ENCODE measurements at places on chromosomes 3 and 15.

DNA sequence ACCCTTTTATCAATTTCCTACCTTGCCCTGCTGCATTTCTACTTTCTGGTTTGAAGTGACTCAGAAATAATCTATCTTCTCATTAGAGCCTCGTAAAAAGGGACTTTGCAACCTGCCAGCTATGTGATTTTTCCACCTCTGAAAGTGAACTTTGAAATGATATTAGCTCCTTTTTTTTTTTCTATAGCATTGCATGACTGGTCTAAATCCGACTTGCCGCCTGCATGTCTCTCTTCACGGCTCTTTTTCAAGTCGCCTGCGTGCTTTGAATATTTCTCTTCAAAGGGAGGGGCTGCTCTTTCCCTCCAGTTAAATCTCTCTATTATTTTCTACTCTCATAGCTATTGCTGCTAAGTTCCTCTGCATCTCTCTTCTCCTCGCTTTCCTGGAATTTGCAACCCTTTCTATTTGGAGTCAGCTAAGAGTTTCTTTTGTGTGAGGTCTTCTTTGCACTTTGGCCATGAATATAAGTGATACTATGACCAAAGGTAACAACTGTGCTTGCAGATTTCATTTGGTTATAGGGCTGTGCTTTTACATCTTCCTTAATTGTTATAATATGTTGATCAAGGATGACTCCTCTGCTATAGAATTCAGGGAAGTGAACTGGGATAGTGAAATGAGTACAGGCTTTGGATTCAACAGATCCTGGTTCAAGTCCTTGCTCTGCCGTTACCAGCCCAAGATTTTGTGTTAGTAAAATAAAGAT is 541.1 kb downstream of the AGBL1 start:
- DNase-seq, result no peak

- DNase-seq, result no peak
Observed at GRCh38 chr3:171755015-171755589, 55.2 kb downstream of the PLD1 start.

DNA sequence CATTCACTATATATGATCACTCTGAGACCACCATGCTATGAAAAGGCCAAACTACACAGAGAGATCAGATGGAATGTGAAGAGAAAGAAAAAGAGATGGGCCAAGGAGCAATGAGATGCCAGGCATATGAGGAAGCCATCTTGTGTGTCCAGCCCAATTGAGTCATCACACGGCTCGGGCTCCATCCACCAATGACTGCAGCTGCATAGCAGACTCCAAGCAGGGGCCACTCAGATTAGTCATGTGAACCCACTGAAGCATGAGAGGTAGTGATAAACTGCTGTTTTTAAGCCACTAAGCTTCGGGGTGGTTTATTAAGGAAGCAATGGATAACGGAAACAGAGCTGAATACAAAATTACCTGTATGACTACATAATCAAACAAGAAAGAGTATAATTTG is 185.9 kb downstream of the SUCLG2 start:
- no peak for DNase-seq

- peak; percentile 44 for DNase-seq
Observed at GRCh38 chr3:71680603-71681002, 44.6 kb downstream of the EIF4E3 start.

DNA sequence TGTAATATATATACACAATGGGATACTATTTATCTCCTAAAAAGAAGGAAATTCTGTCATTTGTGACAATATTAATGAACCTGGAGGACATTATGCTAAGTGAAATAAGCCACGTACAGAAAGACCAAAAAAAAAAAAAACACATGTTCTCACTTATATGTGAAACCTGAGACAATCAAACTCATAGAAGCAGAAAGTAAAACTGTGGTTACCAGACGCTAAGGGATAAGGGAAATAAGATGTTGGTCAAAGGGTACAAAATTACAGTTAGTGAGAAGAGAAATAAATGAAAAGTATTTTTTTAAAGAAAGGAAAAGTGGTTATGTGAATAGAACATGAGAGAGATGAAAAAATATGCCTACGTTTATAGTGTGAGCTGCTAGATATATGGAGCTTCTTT is 101.1 kb downstream of the CPNE4 start:
- DNase-seq, result no peak

DNA sequence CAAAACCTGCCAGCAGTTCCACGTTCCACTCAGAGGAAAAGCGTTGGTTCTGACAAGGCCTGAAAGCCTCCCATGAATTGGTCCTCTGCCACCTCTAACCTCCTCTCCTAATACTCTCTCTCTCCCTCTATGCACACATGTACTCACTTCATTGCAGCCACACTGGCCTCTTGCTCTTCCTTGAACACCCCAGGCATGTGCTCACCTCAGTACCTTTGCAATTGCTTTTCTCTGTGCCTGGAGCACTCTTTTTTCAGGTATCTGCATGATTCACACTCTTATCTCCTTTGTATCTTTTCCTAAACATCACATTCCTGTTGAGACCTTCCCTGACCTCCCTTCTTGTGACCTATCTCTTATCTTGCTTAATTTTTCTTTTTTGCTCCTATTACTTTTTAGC is 178.2 kb upstream of the FEZF2 start:
- DNase-seq, result no peak

DNA sequence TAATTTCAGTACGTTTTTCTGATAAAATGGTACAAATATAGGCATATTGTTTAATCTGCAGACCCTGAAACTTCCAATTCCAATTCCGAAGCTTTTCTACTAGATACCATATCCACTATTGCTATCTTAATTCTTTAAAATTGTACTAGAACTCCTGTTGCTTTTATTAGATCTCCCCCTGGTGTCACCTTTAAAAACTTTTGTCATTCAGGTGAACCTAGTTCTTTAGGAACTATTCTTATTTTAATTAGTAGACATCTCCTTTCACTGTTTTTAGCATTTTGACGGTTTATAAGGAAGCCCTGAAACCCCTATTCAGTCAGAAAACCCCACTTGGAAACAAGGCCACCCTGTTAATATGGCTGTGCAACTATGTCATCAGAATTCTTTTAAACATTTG is 22.3 kb downstream of the C2CD4B start:
- DNase-seq, result no peak

GRCh38 chr15:70137967-70138366 is 40.2 kb upstream of the TLE3 start:
- DNase-seq, result no peak

- DNase-seq, result no peak
Observed at GRCh38 chr3:173708191-173708590, 310.6 kb downstream of the NLGN1 start.

DNA sequence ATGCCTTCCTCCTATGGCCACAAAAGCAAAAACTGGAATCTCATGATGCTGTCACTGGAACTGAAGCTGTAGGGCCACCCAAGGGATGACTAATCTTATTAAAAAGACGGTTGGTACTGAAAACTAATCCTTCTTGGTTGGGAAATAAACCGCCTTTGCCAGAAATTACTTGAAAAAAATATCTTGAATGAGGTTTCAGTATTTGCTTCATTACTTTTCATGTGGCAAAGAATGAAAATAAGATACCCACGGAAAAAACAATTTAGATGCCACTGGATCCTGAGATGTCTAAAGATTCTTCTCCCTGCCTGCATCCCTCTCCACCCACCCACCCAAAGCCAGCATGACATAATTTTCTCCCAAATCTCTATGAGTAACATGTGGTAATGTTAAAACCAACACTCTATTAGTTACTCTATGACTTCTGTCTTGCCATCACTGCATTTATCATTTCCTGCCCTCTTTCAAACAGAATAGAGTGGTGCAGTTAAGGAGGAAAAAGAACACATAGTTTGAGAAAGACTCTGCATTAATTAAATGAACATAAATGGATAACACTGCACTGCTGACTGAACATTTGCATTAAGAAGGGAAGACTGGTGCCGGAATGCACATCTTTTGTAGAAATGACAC is 111.8 kb upstream of the DPH6 start:
- DNase-seq, result peak; percentile 38

DNA sequence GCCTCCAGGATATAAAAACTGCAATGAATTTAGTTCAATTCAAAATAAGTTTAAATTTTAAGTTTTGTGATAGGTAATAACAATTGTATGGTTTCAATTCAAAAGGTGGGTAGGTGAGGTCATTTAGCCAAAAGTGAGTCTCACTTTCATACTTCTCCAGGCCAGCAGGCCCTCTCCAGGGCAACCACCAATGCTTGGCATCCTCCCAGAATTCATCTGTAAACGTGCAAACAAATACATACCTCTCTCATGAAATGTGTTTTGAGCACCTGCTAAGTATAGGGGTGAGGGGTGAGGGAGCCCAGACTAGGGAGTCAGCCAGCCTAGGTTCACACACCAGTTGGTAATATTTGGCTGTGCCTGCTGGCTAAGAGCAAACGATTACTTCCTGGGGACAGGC is 22.0 kb upstream of the RBSN start:
- no peak for DNase-seq

- no peak for DNase-seq
Observed at GRCh38 chr3:177089901-177090300, 107.4 kb downstream of the TBL1XR1 start.

GRCh38 chr3:140588558-140588957 is 89.3 kb upstream of the TRIM42 start:
- DNase-seq, result no peak

DNA sequence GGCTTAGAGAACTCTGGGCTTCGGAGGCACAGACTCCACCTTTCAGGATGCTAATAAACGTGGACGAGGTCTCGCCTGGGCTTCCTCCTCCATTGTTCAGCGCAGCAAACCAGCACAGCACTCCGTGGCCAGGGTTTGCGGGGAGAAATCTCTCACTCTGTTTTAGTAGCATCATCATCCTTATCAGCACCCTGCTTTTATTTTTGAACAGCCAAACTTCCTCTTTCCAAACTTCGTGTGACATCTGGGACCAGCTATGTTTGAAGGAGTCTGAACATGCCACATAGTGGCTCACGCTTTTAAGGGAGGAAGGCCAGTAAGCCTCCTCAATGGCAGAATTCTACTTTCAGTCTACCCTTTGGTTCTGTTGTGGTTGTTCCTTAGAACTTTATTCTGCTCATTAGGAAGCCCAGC is 149.0 kb downstream of the PGPEP1L start:
- DNase-seq, result no peak

DNA sequence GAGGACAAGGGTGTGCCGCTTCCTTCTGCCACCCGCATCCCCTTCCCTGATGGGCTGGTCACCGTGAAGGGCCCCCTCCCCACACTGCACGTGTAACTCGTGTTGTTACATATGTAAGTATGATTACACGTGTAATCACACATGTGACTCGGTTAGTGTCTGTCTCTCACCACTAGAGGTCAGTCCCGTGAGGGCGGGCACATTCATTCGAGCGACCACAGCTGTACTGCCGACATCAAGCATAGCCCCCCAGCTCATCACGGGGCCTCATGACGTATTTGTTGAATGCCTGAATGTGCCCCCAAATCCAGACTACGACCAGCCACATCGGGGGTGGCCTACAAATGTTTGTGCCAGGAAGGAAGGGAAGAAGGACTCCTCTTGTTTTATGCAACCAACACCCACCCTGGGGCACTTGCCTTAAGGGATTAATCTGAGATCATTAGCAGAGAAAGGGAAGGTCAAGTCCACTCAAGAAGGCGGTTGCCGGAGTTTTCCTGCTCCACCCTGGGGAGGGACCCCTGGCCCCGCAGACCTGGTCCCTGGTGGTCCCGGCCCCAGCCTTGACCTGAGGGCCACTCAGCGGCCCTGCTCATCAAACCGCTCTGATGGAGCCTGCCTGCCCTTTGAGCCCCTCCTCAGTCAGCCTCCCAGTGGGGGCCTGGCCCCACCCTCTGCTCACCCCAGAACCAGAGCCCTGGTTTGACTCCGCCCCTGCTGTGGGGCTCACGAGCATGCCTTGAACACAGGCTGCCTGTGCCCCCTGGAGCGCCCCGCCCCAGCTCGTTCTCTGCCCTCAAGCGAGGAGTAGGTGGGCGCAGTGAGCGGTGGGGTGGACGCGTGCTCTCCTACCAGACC is 52.8 kb downstream of the RGMA start:
- DNase-seq, result no peak

- DNase-seq, result no peak
Observed at GRCh38 chr3:134852893-134853351, 57.9 kb downstream of the EPHB1 start.

DNA sequence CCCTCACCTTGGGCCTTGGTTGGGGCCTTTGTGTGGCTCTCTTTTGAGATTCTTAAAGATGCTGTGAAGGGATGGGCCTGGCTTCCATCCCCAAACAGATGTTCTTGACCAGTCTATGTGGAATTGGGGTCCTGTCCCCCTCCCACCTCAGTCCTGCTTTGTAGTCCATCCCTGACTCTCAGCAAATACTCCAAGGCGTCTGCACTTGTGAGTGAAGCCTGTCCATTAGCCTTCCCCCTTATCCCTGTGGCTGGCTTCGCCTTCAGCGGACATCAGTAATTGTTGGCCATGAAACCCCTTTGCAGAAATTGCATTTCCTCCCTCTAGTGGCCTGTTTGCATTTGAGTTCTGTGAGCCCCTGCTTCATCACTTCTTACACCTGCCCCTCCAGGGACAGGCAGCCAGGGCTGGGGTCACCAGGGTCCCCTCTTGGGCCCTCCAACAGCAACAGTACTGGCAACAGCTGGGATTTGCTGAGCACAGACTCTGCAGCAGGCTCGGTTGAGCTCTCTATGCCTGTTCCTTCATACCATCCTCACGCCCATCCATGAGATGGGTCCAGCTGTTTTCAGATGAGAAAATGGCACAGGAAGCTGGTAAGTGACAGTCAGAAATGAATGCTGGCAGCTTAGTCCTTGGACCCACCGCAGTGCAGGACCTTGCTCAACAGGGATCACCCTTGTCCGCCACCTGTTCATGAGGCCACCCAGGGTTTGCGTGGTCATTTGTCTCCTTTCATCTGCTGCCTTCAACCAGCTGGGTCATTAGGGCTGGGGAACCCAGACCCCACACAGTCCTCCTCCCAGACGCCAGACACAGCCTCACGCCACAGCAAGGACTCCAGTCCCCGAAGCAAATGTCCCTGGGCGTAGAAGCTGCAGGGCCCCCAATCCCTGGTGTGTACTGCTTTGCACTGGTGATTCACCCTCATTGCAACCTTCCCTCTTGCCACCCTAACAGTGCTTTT is 8.9 kb upstream of the LRRK1 start:
- no peak for DNase-seq

GRCh38 chr3:117750674-117751269 is 1041.2 kb downstream of the TUSC7 start:
- DNase-seq, result no peak

DNA sequence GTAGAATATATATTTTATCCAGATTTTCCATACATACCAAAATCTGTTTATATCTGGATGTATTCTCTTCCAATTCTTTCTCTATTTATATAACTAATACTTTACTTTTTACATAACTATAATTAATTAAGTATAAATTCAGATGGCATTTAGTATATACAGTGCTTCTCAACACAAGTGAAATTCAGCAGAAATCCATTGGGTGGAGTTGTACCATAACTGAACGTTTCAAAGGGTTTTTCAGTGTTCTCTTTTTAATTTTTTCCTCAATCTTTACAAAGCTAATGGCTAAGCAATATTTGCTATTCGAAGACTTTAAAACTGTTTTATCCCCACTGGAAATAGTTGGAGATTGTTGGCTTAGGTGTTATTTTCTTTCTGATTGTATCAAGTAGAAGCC is 13.9 kb upstream of the ZBBX start:
- DNase-seq, result no peak

- no peak for DNase-seq
Observed at GRCh38 chr3:13013566-13013965, 59.7 kb downstream of the IQSEC1 start.

GRCh38 chr3:52841211-52841980 is 6.6 kb upstream of the MUSTN1 start:
- no peak for DNase-seq

GRCh38 chr3:195438371-195438770 is 4.4 kb downstream of the ACAP2 start:
- no peak for DNase-seq

Measured in GM04504 (cell line).